ENCODE measurements at places on chromosomes 5 and 9.

DNA sequence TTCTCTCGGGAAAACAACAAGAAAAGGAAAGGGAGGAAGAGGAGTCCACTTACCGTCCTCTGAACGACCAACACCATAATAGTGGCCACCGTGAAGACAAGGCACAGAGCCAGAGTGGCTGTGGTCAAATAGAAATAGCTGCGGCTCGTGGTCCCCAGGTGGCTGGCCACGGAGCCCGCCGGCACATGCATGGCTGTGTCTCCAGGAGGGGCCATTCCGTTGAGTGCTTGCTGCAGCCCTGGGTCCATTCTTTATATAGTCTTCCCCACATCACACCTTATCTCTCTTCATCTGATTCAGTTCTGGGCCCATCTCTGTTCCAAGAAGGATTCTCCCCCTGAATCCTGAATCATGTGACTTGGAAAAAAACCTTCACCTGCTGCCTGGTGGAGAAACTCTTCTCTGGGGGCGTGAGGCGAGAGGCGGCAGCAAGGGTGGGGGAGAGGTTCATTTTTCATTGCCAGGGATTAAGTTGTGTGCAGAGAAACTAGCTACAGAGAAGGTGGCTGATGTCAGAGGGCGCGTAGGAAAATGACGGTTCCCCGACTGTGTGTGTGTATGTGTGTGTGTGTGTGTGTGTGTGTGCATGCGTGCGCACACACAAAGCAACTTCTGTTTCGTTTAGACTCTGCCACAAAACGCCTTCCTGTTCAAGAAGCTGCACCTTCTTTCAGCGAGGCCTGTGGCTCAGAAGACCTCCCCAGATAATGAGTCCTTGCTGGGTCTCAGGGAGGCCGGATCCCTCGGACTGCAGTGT, at the start of gene TNFSF8:
Gene TNFSF8, minus strand, starts transcription at position 536 of the 757 bp plus-strand sequence. Its CDS starts 288 bp downstream, at position 248.
- DNase-seq = peak; percentile 48

- no peak for DNase-seq
Observed at GRCh38 chr5:153626836-153627235, 136.4 kb downstream of the GRIA1 start.

GRCh38 chr5:142717582-142718215, 31.8 kb upstream of the FGF1 start:
- DNase-seq = no peak

DNA sequence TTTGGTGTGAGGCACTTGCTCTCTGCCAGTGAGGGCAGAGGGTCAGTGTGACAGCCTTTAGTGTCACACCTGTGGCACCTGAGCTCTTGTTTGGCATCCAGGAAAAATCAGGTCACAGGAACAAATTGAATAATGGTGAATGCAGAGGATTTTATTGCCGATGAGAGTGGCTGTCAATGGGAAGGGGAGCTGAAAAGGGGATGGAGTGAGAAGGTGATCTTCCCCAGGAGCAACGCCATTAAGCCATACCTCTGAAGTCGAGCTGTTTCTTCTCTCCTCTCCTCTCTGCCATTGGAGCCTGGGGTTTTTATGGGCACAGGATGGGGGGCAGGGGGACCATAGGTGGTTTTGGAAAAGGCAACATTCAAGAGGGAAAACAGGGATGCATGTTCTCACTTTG, 2.4 kb upstream of the HSD17B4 start:
- DNase-seq = no peak
